ENCODE measurements at places on chromosomes 13 and 19.

DNA sequence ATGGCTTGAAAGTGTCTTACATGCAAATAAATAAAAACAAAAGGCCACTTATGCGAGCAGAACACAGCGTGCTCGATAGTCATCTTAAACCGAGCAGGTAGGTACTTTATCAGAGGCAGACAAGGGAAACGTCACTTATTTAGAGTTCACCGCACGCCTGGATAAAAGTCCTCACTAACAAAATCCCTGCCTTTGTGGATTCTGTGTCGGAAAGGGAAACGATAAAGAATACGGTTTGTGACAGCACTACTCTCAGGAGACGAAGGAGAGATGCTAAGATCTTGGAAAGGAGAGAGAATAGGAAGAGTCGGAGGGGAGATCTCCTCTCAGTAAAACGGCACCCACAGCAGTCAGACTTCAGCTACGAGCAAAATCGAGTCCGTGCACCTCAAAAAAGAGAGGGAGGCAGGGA is 581 bp downstream of the RCBTB1 start:
- DNase-seq: peak; percentile 6

- peak; percentile 82 for DNase-seq
Observed at GRCh38 chr19:47713046-47714021, at the start of gene EHD2. TSS of gene EHD2 (plus strand) at chr19:47713422. CDS start at chr19:47716613, 3,191 bp downstream.

DNA sequence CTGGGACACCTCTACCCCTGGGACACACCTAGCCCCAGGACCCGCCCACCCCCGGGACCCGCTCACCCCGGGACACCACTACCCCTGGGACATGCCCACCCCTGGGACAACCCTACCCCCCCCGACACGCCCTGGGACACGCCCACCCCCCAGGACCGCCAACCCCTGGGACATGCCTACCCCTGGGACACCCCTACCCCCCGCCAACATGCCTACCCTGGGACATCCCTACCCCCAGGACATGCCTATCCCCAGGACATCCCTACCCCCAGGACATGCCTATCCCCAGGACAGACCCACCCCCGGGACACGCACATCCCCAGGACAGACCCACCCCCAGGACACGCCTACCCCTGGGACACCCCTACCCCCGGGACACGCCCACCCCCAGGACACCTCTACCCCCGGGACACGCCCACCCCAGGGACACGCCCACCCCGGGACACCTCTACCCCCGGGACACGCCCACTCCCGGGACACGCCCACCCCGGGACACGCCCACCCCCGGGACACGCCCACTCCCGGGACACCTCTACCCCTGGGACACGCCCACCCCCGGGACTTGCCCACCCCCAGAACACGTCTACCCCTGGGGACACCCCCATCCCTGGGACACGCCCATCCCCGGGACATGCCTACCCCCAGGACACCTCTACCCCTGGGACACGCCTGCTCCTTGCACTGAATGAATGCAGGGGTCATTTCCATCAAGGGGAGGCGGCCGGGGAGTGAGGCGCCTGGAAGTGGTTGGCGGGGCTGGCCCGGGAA is 32.3 kb downstream of the ADPRHL1 start:
- peak; percentile 32 for DNase-seq

DNA sequence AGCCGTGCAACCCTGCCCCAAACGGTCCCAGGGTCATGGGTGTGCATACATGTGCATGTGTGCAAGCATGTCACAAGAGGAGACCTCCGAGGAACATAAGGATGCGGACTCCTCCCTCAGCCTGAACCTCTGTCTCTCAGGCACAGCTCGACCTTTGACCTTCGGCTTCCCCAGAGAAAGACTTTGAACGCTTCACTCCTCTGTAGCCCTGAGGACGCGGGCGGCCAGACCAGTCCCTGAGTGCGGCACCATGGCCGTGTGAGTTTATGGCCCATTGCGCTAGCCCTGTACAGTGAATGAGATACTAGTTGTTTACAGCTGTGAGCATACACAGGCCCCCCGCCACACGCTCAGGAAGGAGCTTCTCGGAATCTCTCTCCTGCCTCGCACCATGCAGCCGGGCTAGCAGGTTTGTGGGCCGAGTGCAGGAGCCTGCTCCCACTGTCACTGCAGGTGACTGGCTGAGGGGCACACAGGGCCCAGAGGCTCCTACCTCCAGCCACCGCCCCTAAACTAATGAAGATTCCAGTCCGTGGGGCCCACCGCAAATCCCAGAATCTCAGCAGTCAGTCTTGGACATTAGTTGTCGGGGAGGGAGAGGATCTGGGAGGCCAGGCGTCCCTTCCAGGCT is 10.8 kb downstream of the RASA3 start:
- no peak for DNase-seq

GRCh38 chr13:38821770-38822551 is 135.1 kb downstream of the FREM2 start:
- peak; percentile 20 for DNase-seq

DNA sequence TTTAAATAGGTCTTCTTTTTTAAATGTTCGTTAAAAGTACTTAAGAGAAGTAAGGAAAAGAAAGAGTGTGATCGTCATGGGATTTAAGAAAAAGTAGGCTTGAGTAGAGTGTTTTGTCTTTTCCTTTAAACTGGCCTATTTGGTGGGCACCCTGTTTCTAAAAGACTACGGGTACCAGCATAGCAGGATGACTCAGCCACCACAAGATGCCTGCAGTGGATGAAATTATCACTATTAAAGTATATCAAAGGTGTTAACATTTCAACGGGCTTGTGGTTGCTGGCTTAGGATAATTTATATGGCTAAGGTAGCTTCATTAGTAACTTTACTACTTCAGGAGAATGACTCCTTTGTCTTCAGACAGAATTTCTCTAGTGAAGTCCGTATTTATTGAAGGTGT is 112.6 kb downstream of the STARD13 start:
- no peak for DNase-seq

GRCh38 chr19:48970139-48970766 is 5.1 kb downstream of the FTL start:
- DNase-seq: no peak

DNA sequence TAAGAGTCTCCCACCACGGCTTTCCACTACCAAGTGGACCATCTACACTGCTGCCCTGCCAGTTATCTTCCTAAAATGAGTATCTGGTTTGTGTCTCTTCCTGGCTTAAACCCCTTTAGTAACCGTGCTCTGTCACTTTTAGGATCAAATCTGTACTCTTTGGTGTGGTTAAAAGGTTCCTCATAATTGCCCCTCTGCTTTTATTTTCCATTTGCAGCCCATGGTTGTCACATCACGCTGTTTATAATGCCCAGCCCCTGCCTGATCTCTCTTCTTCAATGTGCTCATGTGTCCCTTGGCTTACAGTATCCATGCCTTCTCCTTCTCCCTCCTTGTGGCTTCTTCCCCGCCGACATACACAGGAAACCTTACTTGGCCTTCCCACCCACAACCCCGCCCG is 100.1 kb downstream of the DGKH start:
- DNase-seq: no peak

Data from urothelium cell line (cell line).